ENCODE measurements at places on chromosomes 3 and 15. TPM values are rescaled to one million over a fixed set of nuclear protein-coding genes. Genes with fewer than 3 reads are reported as not detected.

SERINC4 gene
- 0.10 TPM for total RNA-seq

ALPK3 gene
- total RNA-seq, result 0.12 TPM

TMC3 gene
- not detected for total RNA-seq

MYZAP gene
- 0.63 TPM for total RNA-seq

PDIA5 gene
- total RNA-seq, result 21.7 TPM

Measured in activated CD4-positive, alpha-beta memory T cell treated with anti-CD3 and anti-CD28 coated beads for 36 hours (primary cell).